ENCODE measurements at places on chromosomes 11 and 22. TPM values are rescaled to one million over a fixed set of nuclear protein-coding genes. Genes with fewer than 3 reads are reported as not detected.

- no peaks in the 10 kb centered on the region for H3K27me3 ChIP-seq
- H3K27ac ChIP-seq = no peak overlapping the region
- peaks cover 15% of the 10 kb centered on the region for H3K4me1 ChIP-seq
- DNase-seq = no peak
- H3K36me3 ChIP-seq = peaks cover 13% of the 10 kb centered on the region
- no peak overlapping the region for H3K4me3 ChIP-seq
These were observed 1.7 kb upstream of the IGSF22 start for GRCh38 chr11:18727479-18728236.

DNA sequence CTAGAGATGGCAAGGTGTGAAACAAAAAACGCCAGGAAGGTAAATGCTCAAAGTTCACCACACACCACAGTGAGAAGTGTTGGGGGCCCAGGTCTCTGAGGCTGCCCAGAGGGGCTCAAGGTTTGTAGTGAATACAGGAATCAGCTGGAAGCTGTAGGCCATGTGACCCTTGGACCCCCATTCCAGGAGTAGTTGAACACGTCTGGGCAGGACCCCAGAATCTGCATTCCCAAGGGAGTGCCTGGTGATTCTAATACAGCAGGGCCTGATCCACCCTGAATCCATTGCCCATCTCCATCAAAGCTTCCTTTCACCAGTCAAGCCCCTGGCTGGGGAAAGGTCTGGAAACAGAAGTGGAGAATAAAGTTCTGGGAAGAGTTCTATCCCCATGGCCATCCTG, 70.8 kb upstream of the B3GAT1 start:
- DNase-seq = no peak
- H3K27me3 ChIP-seq = no peaks in the 10 kb centered on the region
- H3K36me3 ChIP-seq = peaks cover 4% of the 10 kb centered on the region

GRCh38 chr22:23888615-23889401, 5.4 kb upstream of the MIF start:
- H3K27me3 ChIP-seq = no peaks in the 10 kb centered on the region
- H3K4me1 ChIP-seq = peaks cover 4% of the 10 kb centered on the region
- H3K4me3 ChIP-seq = no peak overlapping the region
- no peak for DNase-seq

GRCh38 chr11:112096194-112096593, 9.5 kb downstream of the SDHD start:
- H3K4me1 ChIP-seq = no peaks in the 10 kb centered on the region
- H3K27me3 ChIP-seq = no peaks in the 10 kb centered on the region
- DNase-seq = no peak
- no peak overlapping the region for H3K4me3 ChIP-seq

- H3K4me1 ChIP-seq = peaks cover 28% of the 10 kb centered on the region
- peak overlapping the region; percentile 58 for H3K27ac ChIP-seq
- no peaks in the 10 kb centered on the region for H3K27me3 ChIP-seq
- no peak overlapping the region for H3K4me3 ChIP-seq
These were observed 116.8 kb upstream of the NNMT start for GRCh38 chr11:114179234-114179941.

The PDGFD gene
- total RNA-seq = 32.7 TPM

The ADAMTS15 gene
- total RNA-seq = 14.0 TPM
